Skeletal muscle cell (primary cell): ENCODE measurements at places on chromosomes 7 and 10.

DNA sequence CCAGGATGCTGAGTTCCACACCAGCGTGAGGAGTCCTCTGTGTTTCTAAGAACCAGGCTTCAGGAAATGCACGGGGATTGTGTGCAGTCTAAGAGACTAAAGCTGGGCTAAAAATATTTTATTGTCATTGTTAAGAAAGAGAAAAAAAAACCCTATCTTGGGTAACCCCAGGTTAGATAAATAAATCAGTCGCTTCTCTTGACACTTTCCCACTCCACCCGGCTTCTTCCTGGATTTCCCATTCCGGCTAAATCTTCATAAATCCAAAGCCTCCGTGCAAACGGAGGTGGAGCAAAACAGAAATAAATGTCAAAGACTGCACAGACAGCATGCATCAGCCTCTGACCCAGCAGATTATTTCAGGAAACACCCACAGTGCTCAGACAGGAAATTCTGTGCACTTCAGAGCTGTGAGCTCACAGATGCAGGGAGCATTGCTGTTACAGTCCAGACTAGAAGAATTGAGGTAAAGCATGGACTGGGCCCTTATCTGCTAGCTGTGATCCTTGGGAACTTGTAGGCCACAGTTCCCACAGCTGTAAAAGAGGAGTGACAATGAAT is 44.8 kb upstream of the GRID1 start:
- peak; percentile 31 for DNase-seq

GRCh38 chr7:1720326-1720725 is 50.2 kb downstream of the ELFN1 start:
- no peak for DNase-seq

DNA sequence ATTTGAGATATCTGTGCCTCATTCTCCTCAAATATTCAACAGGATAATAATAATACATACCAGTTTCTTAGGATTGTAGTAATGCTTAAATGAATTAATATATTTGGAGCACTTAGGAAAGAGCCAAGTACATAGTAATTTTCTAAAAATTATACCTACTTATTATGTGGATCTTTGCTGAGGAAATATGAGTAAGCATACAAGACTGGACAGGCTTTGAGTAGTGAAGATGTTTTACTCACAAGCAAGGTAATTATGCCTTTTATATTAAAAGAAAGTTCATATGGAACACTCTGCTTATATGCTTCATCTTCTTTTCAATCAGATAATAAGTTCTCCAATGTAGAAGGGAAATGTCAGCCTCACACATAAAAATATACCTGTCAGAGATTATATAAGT is 337.5 kb upstream of the KAT6B start:
- no peak for DNase-seq

GRCh38 chr10:22903694-22904093 is 24.2 kb upstream of the ARMC3 start:
- DNase-seq, result no peak

DNA sequence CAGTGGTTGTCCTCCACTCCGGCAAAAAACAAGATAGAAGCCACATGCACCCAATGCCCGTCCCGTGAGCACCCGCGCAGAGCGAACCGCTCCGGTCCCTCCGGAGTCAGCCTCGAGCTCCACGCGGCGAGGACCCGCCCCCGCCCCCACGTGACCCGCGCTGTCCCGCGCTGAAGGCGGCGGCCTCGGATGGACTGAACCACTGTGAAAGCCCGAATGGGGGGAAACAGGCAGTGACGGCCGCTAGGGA is 766 bp upstream of the EIF3B start:
- peak; percentile 60 for DNase-seq

GRCh38 chr10:79102498-79102874 is 33.7 kb downstream of the ZMIZ1 start:
- DNase-seq, result no peak
